Stimulated activated CD4-positive, alpha-beta T cell treated with anti-CD3 and anti-CD28 coated beads, Interleukin-2, amount 100 ng/mL, for 24 hours (primary cell): ENCODE measurements at places on chromosomes 3 and 15.

GRCh38 chr15:100131321-100132224 is 210.2 kb downstream of the ADAMTS17 start:
- peak; percentile 57 for DNase-seq

GRCh38 chr3:142098964-142099363 is 50.4 kb downstream of the TFDP2 start:
- DNase-seq: no peak

- DNase-seq: no peak
Observed at GRCh38 chr3:12810961-12811360, 14.5 kb downstream of the CAND2 start.

DNA sequence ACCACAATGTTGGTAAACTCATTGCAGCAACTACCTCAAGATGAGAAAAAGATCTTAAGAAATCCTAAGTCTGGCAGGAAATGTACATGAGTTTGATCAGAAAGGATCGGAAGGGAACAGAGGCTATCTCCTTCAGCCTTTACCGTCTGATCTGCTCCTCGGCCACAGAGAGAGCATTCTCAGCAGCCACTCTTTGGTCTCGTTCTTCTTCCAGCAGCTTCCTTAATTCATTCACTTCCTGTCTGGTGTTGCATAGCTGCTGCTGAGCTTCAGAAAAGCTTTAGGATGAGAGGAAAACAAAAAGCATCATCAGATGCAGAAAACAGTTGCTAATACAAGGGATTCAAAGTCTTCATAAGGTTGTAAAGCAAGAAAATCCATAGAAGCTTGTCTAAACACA is 6.6 kb upstream of the HCLS1 start:
- DNase-seq: no peak

GRCh38 chr15:82995938-82996337 is 9.9 kb downstream of the RAMAC start:
- no peak for DNase-seq

GRCh38 chr15:71256934-71257664 is 141.8 kb downstream of the THSD4 start:
- no peak for DNase-seq

DNA sequence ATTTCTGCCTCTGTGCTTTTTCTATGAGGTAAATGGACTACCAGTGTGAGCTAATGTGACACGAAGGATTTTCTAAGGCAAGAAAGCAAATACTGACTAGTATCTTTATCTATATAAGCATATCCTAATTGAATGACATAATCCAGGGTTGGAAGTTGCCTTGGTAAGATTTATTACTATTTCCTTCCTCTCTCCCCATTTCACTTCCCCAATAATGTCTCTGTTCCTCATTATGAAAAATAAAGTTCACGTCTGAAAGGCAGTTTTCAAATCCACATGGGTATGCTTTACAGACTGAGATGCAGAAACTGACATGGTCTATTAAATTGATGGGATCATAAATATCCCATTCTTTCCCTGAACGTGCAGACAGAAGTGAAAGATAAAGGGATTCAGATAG is 86.0 kb downstream of the DTWD1 start:
- DNase-seq: no peak

DNA sequence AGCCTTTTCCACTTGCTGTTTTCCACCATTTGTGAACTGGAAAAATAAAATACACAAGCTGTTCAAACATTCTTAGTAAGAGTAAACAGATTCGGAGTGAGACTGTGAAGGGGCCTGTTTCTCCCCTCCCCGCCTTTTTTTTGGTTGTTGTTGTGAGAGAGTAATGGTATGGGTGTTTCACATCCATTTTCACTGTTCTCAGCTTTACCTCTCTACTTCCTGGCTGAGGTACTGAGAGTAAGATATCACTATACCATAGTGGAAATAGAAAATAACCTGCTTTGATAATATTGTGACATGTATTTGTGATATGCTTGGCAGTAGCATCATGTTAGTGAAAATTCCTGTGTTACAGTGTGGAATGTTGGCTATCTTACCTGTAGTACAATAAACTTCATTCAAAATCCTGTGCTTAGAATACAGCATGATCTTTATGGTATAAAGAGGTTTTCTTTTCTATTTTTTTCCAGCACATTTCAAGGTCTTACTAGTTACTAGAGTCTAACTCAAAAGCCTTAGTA is 12.0 kb downstream of the CNTN4 start:
- no peak for DNase-seq

DNA sequence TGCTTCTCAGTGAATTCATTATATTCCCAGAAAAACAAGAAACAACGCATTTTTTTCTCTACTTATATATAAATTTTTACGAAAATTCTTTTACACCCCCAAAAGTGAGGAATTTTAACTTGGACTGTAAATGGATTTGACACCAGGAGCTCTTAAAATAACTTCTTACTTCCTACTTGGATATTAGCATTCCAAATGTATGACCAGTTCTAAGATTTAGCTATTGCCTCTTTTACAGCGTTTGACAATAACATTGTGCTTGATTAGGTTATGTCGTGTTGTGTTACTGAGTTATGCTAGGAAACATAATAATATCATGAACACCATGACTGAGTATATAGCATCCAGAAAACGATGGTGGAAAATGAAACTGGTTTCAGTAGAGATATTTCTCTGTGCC is 177.0 kb downstream of the CNTN6 start:
- no peak for DNase-seq

- DNase-seq: no peak
Observed at GRCh38 chr3:186102687-186103086, 6.2 kb downstream of the ETV5 start.

GRCh38 chr3:73999501-73999900 is 374.8 kb upstream of the PDZRN3 start:
- DNase-seq: no peak

GRCh38 chr3:187823746-187824145 is 78.5 kb upstream of the BCL6 start:
- DNase-seq: no peak

GRCh38 chr3:195075199-195075940 is 195.6 kb downstream of the XXYLT1 start:
- DNase-seq: no peak

- no peak for DNase-seq
Observed at GRCh38 chr15:68010361-68011153, 43.6 kb upstream of the PIAS1 start.

DNA sequence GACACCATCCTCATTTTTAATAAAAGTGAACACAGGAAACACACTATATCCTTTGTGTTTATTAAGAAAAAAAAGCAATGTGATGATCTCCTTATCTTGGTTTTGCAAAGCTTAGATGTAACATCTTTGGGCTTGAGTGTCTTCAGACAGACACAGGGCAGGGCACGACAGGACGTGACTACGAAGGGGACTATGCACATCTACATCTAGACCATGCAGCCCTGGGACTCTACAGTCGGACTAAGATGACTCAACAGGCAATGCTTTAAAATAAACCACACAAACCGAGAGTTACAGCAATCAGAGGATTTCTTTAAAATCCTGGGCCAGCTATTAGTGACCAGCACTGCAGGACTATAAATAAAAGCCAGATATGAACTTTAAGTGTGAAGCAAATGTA is 22.8 kb upstream of the TM2D3 start:
- DNase-seq: no peak

DNA sequence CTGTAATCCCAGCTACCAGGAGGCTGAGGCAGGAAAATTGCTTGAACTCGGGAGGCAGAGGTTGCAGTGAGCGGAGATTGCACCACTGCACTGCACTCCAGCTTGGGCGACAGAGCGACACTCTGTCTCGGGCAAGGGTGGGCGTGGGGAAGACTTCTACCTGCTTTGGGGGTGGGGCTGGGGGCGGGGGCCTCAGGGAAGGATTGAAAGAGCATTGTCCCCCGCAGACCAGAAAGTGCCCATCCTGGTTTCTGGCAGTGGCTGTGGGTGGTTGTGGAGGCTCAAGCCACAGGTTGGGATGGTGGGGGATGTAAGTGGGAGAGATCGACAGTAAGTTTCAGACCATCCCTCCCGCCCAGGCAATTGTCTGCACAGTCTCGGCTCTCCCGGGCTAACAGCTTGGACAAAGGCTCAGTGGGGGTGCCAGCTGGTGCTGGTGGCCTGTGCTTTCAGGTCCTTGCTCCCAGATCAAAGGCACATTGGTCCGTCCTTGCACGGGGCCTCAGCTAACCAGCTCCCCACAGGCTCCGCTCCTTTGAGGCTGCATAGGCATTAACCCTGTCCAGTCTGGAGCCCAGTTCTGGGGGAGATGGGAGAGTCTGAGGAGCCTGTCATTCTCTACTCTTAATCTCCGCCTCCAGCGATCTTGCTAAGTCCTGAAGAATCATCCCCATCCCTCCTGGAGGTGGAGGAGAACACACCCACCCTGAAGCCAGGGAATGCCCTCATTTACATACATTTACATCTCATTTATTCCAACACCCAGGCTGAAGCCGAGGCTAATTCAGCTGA is 8.6 kb downstream of the SCN5A start:
- DNase-seq: no peak

- DNase-seq: peak; percentile 46
Observed at GRCh38 chr3:184710870-184711492, 883 bp downstream of the MAGEF1 start.

- no peak for DNase-seq
Observed at GRCh38 chr3:16262174-16262573, 2.6 kb downstream of the DPH3 start.

GRCh38 chr15:72979791-72980190 is 72.5 kb upstream of the NEO1 start:
- DNase-seq: no peak
